CD4-positive, alpha-beta T cell treated with Interleukin-2 at 100 ng/mL for 4 hours (primary cell): ENCODE measurements at places on chromosomes 12 and 14.

GRCh38 chr12:95506707-95507523, 33.0 kb downstream of the METAP2 start:
- DNase-seq, result no peak

DNA sequence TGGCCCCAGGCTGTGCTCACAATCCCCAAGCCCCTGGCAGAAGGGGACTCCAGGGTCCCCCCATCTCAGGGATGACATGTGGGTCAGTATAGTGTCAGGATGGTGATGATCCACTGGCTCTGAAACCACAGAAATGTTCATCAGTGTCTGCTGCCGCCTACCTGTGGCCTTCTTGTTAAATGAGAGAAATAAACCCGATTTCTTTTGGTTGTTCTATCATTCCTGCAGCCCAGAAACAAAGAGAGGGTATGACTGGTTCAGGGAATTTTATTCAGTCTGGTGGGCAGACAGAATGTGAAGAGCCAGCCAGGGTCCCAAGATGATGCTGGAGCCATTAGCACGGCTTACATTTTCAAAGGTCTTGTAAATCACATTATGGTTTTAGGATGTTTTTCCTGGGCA, 86.6 kb downstream of the CRADD start:
- DNase-seq, result no peak

DNA sequence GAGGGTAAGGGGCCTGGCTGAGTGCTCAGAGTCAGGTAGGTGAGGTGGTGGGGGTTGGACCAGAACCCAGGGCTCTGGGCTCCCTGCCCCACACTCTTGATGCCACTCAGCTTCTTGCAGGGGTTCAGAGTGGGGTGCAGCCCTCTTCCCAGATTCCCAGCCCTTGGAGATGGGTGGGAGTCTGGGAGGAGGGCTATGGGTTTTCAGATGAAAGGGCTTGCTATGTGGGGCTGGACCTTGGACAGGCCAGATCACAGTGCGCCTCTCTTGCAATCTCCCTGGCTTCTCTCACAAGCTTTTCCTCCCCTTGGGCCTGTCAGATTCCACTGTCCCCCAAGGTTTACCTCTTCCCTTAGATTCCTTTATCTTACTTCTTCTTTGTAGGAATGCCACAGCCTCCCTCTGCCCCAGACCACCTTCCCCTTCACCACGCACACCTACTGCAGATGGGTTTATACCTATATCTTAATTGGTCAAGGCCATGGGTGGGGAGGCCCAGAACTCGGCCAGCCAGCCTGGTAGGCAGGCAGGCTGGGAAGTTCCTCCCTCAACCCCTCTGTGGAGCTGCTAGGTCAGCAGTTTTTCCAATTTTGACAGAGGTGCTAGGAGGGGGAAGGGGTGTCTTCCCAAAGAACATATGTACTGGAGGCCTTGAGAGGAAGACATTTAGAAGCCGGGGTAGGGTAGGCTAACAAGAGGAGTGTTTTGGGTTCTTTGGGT, 1.4 kb downstream of the NYNRIN start:
- DNase-seq, result no peak

- DNase-seq, result peak; percentile 6
Observed at GRCh38 chr14:55074662-55075061, 23.2 kb downstream of the MAPK1IP1L start.

DNA sequence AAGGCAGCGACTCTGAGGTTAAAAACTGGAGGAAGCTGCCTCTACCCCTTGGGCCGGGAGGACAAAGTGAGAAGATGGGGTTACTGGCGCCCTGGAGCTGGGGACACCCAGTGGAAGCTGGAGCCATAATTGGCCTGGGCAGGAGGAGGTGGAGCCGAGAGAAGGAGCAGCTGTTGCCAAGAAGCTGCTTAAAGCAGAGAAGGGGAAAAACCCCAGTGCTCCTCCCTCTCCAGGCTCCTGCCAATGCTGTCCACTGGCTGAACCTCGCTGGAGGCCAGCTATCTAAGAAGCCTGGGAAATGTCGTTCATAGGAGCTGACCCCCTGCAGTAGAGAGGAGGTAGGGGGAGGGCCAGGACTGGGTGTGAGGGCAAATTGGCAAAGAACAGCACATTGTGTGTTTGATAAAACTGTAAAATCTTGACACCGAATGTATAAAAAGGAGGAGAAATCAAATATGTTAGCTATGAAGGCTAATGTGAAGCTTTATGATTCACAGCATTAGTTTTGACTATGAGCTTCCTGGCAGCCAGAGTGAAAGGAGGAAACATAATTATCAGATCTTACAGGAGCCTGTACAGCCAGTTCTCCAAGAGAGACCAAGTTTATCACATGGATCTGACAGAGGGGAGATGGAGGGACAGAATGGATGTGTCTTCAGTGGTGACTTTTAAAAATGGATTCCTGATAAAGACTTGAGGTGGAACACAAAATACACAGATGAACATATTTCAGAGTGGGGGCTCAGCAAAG, 9.5 kb downstream of the HHIPL1 start:
- no peak for DNase-seq

DNA sequence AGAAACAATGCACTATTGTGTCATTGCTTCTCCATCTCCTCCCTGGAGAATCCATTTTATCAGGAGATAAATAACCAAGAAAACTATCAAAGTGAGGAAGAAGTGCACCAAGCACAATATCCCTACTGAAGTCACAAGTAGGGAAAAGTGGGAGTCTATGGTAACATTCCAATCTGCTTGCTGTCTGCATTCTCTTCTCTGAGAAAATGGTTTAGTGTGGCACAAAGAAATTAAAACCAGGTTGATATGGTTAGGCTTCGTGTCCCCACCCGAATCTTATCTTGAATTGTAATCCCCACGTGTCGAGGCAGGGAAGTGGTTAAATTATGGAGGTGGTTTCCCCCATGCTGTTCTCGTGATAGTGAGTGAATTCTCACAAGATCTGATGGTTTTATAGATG, 209.7 kb downstream of the PRKD1 start:
- no peak for DNase-seq

- DNase-seq, result no peak
Observed at GRCh38 chr14:92400579-92401444, 77.8 kb downstream of the SLC24A4 start.

DNA sequence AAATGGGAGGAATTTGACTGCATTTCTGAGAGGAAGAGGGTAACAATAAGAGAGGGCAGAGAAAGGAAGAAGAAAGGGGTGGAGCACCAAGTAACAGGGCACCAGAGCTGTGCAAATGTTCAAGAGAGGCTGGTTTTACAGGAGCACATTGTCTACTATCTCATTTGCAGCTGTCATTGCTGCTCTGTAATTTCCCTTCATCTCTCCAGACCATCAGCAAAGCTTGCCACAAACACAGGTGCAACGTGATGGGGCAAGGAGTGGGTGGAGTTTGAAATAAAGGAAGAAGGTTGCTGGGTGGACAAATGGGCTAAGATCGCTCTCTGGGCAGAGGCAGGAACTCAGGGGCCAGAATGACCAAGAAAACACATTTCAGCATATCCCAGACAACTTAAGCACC, 47.9 kb upstream of the PLEKHG6 start:
- no peak for DNase-seq

DNA sequence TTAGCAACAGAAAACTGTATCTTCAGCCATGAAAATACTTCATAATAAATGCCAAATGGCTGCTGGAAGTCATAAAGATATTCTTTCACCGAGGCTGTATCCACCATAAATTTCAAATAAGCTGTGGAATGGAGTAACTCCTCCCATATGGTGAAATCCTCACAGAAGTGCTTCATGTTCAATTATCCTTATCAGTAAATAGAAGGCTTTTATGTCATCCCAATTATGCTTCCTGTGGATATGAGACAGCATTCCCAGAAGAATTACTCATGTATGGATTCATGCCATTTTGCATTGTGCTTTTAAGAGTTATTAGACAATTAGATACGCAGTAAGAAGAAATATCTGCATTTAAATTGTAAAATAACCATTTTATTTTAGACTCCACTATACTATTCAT, 99.0 kb downstream of the RTN1 start:
- DNase-seq, result no peak

GRCh38 chr14:54572316-54572715, 5.4 kb downstream of the SAMD4A start:
- DNase-seq, result no peak

GRCh38 chr12:96352161-96352835, 47.9 kb downstream of the CDK17 start:
- no peak for DNase-seq

- no peak for DNase-seq
Observed at GRCh38 chr14:103533999-103534575, 5.1 kb downstream of the TRMT61A start.

- no peak for DNase-seq
Observed at GRCh38 chr12:24608637-24609285, 340.1 kb downstream of the BCAT1 start.

- DNase-seq, result no peak
Observed at GRCh38 chr12:106671840-106672239, 89.0 kb downstream of the RFX4 start.

DNA sequence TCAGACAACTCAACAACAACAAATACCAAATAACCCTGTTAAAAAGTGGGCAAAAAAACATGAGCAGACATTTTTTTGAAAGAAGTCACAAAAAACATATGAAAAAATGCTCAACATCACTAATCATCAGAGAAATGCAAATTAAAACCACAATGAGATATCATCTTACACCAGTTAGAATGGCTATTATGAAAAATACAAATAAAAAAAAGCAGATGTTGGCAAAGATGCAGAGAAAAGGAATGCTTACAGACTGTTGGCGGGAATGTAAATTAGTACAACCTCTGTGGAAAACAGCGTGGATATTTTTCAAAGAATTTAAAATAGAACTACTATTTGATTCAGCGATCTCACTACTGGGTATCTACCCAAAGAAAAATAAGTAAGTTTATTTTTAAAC, 114.0 kb downstream of the SLC38A4 start:
- no peak for DNase-seq

- no peak for DNase-seq
Observed at GRCh38 chr12:123382684-123383083, 1.2 kb upstream of the KMT5A start.

- no peak for DNase-seq
Observed at GRCh38 chr14:89112720-89113119, 288.3 kb downstream of the TTC8 start.

GRCh38 chr12:121064116-121064515, 25.1 kb upstream of the OASL start:
- no peak for DNase-seq

GRCh38 chr12:101696251-101697196, 916 bp upstream of the CHPT1 start:
- DNase-seq, result no peak

GRCh38 chr12:106248312-106248845, 559 bp upstream of the CKAP4 start:
- DNase-seq, result no peak

GRCh38 chr14:84591827-84592445, 938.0 kb upstream of the FLRT2 start:
- DNase-seq, result no peak

DNA sequence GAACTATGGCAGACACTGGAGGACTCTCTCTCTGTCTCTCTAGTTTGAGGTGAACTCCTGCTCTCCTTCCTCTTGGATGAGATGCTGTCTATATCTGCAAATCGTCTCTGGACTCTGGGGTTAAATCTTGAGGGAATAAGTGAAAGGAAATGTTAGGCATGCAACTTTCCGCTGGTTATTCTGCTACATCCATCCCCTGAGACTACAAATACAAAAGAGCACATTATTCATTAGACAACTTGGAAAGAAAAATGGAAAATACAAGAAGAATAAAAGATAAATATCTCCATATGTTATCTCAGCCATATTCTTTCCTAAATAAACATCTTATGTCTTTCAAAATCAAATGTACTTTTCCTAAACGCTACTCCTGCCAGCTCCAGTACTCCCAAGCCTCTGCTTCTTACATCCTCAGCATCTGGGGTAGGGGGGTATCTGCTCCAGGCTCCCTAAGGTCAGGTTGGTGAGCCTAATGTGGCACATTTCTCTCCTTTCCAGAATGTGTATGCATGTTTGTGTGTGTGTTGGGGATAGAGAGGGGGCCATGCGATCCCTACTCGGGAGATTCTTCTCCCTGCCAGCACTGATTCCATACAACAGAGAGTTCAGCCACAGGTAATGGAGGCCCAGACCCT, 102.9 kb upstream of the FSCB start:
- no peak for DNase-seq

GRCh38 chr14:104518659-104519350, 60.8 kb upstream of the C14orf180 start:
- DNase-seq, result no peak

DNA sequence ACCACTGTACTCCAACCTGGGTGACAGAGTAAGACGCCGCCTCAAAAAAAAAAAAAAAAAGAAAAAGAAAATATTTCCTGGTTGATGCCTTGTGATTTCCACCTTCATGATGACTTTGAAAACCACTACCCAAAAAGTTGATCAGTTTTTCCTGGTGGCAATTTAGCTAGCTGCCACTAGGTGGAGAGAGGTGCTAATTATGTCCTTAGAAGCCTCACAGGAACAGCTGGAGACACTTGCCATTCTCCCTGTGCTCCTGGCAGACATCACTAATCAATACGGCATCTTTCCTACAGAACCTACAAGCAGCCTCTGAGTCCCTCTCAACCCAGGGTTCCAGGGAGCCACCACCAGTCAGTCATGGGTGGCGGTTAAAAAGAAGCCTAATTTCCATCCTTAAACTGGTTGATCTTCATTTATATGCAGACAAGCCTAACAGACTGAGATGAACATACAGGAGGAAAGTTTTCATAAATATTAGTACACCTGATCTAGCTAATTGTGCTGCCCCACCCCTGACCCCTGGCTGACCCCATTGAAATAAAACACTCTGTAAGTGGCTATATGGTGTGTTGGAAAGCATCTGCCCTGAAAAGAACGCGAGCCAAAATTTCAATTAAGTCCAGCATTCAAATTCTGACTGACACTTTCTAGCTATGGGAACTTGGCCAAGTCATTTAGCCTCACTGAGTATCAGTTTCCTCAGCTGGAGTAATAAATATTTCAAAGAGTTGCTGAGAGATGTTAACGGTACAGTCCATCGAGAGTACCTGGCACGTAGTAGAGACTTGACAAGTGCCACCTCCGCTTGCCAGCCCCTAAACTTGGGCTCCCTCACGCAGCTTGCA, 6.2 kb upstream of the OAS1 start:
- DNase-seq, result peak; percentile 70

GRCh38 chr12:71756054-71756690, 1.5 kb downstream of the RAB21 start:
- DNase-seq, result no peak

DNA sequence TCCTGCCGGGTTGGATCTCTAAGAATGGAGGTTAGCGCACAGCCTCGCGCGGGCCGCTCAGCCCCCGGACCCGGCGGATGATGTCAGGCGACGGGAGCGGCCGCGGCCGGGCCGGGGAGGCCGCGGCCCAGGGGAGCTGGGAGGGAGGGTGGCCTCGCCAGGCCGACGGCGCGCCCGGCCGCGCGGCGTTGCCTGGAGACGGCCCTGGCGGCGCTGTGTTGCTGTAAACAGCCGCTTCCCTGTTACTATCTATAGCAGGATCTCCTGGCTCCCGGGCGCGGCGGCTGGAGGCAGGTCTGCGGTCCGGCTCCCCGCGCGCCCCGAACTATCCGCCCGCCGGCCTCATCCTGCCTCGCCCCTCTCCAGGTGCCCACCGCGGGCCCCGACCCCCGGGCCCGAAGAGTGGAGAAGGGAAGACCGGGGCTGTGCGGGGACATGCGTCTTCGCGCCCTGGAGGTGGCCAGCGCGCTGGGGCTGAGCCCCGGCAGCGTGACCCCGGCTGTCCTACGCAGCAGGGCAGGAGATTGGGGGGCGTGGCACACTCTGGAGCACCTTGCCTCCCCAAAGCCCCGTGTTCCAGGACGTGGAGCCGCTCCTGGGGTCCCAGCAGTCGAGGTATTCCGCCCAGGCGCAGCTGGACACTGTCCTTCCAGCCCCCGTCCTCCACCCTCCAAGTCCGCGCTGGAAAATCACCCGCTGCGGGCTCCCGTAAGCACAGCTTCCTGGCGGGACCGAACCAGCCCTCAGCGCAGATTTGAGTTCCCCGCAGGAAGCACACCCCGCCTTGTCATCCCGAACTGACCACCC, 1.4 kb upstream of the FOS start:
- peak; percentile 81 for DNase-seq
